Right renal cortex interstitium (tissue), 3 donors: ENCODE measurements at places on chromosomes 4 and X.

- DNase-seq, result no peak
Measured at GRCh38 chr4:184205243-184205642, 12.4 kb downstream of the ENPP6 start.

DNA sequence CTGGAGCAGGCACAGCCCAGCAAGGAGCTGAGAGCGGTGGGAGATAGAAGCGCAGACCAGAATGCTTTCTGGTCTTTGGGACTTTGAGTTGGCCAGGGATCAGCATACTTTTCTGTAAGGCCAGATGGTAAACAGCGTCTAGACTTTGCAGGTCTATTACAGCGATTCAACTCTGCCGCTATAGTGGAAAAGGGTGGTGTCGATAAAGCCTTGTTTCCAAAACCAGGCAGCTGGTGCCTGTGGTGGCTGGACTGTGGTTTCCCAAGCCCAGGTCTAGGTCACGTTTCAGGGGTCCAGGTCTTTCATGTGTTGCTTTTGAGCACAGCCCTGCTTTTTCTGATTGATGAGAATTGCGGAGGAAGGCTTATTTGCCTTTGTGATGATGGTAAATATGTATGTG is 40.1 kb downstream of the HTT-AS start:
- no peak for DNase-seq

GRCh38 chrX:68685685-68686084 is 38.2 kb downstream of the STARD8 start:
- no peak for DNase-seq

DNA sequence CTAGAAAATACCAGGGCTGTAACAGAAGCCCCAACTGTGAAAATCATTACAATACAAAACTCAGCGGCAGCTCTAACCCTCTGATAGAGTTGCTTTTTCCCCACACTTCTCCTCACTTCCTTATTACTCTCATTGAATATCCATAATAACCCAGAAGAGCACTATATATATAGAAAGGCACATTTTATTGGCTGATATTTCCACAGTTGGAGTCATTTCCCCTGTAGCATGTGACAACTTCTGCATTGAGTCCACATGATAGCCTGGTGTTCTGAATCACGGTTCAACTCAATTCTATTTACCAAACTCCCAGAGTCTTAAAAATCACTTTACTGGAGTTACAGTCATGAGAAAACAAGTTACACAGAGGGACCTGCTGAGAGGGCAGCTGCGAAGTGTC is 46.6 kb upstream of the NWD2 start:
- DNase-seq, result no peak

- no peak for DNase-seq
Measured at GRCh38 chr4:76463568-76463967, 28.5 kb downstream of the SHROOM3 start.

GRCh38 chr4:173332021-173332487 is 2.1 kb downstream of the HMGB2 start:
- no peak for DNase-seq
